ENCODE measurements at places on chromosomes 5 and 9.

DNA sequence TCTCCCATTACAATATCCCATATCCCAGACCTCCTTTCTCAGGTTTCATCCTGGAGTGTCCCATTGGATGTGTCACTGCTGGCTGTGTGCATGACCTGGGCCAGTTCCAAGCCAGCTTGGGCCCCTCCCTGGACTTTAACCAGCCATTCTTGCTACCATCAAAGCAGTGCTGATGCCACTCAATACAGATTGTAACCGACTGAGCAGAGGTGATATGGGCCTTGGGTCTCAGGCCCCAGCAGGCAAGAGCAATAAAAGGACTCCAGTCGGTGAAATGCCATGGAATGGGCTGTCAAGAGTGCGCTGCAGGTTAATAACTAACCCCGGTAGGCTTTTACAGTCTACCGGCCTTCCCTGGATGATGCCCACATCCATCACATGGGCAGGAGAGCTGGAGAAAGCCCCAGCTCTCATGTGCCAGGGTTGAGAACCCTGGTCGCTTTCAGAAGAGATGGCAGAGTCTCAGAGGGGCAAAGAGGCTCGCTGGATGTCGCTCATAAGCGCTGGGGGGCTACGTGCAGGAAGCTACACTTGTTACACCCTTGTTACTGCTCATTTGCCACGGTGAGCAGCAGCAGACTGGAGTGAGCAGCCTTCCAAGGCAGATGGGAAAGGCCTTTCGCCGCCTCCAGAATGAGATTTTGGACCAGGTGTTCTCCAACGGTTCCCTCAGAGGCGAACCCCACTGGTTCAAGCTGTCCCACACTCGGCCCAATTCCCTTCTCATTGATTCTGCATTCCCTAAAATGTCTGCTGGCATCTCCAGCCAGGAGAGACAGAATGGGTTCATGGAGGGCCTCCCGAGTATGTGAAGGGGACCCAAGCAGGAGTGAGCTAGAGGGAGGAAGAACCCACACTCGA, 13.2 kb downstream of the EPB41L4B start:
- no peak for DNase-seq

GRCh38 chr5:197892-198489, 6.7 kb downstream of the LRRC14B start:
- no peak for DNase-seq

DNA sequence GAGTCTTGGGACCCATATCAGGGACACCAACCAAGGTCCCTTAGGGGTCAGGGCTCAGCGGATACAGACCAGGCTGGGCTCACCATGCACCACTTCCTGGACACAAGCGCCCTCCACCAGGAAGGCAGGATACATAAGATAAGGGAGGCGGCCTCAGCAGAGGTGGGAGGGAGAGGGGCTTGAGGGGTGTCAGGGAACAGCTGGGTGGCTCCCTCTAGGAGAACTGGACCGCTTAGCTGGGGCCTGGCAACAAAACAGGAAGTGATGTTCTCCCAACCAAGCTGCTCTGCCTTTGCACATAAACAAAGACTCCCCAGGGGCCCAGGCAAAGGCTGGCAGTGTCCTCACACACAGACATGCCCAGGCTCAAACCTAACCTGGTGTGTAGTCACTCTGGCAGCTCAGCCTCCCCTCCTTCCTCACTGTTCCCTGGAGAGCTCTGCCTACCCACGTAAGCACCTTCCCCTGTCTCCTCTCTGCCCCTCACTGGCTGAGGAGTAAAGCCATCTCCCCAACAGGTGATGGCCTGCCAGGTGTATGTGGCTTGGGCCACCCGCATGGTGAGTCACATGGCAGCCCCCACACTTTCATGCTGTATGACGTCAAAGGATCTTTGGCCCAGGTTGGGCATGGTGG, 5.8 kb upstream of the BICD2 start:
- DNase-seq, result no peak

GRCh38 chr5:72179028-72179815, 71.9 kb downstream of the MAP1B start:
- DNase-seq, result peak; percentile 97

GRCh38 chr9:21872696-21873095, 70.3 kb downstream of the MTAP start:
- DNase-seq, result no peak

- no peak for DNase-seq
Measured at GRCh38 chr5:159353661-159354252, 23.5 kb upstream of the IL12B start.

DNA sequence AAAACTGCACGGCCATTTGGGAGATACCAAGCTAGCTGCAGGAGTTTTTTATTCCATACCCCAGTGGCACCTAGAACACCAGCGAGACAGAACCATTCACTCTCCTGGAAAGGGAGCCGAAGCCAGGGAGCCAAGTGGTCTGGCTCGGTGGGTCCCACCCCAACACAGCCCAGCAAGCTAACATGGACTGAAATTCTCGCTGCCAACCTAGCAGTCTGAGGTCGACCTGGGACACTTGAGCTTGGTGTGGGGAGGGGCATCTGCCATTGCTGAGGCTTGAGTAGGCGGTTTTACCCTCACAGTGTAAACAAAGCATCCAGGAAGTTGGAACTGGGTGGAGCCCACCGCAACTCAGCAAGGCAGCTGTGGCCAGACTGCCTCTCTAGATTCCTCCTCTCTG, 108.9 kb upstream of the CHD1 start:
- peak; percentile 11 for DNase-seq

Measured in fibroblast of skin of scalp (primary cell).